ENCODE measurements at places on chromosomes 5 and 9. TPM values are rescaled to one million over a fixed set of nuclear protein-coding genes. Genes with fewer than 3 reads are reported as not detected.

DNA sequence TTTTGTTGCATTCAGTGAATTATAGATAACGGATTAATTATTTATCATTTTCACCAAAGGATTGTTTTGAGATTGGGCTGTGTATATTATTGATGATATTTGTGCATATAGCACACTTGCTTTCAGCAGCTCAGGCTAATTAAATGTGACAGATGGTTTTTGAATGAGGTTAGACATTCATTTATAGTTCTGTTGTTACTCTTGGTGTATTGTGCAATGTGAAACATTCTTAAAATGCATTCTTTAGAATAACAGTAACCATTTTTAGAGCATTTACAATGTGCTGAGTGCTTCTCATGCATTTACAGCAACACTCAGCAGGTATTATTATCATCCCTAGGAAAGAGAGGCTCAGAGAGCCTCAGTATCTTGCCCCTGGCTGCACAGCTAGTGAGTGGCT lies 23.8 kb downstream of the NANS start:
- DNase-seq, result no peak

Gene ZDHHC11
- 40.1 TPM for total RNA-seq

DNA sequence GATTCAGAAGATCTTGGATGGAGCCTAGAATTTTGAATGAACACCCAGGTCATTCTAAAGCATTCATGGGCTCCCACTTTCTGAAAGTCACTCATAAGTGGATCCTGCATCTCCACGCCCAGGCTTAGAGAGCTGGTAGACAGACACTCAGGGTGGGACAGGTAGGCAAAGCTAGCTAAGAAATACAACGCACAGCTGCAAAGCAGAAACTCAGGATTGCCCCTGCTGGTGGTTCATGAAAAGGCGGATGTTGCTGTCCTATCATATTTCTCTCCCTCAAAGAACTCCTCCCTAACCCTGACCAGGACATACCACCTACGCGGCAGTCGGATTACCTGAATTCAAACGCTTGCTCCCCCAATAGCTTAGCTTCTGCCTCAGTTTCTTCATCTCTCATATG lies 226.5 kb downstream of the GLIS3 start:
- no peak for DNase-seq

Gene HEMGN
- total RNA-seq, result not detected

- no peak for DNase-seq
These were observed 1220.0 kb downstream of the PTPRD start for GRCh38 chr9:9392755-9393154.

- no peak for DNase-seq
These were observed 21.8 kb upstream of the BARX1 start for GRCh38 chr9:93976973-93977372.

- DNase-seq, result no peak
These were observed 29.9 kb upstream of the C7 start for GRCh38 chr5:40879163-40879942.

Gene CDO1
- 5.4 TPM for total RNA-seq

Gene KIF4B
- total RNA-seq, result 0.05 TPM

DNA sequence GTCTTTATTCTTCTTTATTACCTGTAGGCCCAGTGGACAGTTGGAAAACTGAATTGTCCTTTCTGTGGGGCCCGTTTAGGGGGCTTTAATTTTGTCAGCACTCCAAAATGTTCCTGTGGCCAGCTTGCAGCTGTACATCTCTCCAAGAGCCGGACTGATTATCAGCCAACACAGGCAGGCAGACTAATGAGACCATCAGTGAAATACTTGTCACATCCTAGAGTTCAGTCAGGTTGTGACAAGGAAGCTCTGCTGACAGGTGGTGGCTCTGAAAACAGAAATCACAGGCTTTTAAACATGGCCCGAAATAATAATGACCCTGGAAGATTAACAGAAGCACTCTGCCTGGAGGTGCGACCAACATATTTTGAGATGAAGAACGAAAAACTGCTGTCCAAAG lies 47.9 kb downstream of the RNF180 start:
- no peak for DNase-seq

DNA sequence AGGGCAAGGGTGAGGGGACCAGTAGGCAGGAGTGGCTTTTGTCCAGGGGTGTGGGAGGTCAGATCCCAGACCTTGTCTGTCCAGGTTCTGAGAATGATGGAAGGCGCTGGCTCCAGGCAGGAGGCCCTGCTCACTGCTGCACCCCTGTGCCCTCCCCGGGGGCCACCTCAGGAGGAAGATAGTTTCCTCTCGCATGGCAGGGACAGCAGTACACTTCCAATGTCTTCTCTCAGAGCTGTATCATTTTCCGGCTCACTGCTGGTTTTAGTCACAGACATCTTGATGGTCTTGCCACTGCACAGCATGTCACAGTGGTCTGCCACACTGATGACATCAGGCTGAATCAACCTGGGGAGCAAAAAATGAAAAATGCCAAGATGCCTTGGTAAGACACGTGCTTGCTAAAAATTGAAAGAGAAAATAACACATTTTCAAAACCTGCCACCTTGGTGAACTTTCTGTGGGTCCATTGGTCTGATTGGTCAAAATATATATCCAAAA lies 3.3 kb upstream of the SLC6A3 start:
- no peak for DNase-seq

DNA sequence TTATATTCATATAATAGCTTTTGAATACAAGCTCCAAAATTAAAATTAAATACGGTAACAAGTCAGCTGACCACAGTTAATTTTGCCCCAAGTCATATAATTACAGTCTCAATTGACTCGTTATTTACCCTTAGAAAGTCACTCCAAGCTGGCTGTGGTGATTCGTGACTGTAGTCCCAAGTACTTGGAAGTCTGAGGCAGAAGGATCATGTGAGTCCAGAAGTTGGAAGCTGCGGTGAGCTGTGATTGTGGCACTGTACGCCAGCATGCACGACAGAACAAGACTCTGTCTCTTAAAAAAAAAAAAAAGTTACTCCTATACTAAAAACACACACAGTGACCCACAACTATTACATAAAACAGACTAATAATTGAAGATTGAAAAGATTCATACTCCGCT lies 31.6 kb upstream of the DTWD2 start:
- no peak for DNase-seq

Gene CDH18
- total RNA-seq, result not detected

GRCh38 chr9:74006935-74007334 lies 490.2 kb upstream of the RORB start:
- DNase-seq, result no peak

DNA sequence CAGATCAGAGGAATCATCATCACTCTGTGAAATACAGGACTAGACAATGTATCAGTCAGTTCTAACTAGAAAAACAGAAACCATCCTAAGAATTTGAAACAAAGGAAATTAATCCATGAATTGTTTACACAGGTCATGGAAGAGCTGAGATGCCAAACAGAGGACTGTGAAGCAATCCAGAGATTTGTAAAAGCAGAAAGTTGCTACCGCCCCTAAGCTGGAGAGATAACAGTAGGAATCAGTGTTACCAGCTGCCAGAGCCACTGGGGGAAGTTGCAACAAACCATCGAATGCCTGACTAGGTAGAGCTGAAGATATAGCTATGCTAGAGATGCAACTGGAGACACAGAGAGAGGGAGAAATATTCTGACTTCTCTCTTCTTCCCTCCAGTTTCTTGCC lies 10.4 kb upstream of the MIER3 start:
- DNase-seq, result no peak

DNA sequence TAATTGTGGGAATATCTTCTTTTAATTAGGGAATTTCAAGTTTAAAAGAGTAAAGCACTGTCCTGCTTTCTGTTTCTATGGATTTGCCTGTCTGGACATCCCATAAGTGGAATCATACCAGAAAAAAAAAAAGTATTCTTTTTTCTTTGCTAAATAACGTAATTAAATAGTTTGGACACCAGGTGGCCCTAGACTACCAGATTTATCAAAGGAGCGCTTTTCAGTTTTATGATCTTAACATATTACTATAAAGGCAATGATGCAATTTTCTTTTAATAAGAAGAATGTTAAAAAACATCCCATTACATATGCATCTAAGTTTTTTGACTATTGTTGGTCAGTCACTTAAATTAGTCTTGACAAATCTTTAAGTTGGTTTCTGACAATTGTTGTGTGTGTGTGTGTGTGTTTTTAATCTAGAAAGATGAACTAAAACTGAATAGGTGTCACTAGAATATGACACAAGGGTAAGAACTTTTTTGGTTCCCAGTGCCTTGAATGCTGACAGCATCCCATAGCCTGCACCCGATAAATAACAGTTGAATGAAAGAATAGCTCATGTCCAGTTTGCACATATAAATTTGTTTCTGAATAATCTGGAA lies 49.5 kb downstream of the C5orf22 start:
- DNase-seq, result no peak

Gene LHX2
- not detected for total RNA-seq

DNA sequence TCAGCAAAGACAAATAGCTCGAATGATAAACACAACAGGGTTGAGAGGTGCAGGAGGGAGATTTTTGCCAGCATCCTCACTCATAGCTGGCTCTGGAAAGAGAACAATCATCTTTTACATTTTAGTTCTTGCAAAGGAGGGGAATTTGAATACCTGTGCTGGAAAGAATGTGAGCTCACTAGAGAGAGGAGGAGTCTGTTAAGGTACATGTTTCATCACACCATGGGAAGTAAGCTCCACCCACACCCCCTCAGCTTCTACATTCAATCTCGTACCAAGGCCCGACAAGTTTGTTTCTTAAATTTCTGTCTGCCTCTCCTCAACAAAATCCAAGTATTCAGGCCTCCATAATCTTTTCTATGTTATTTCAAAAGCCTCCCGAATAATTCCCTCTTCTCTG lies 254.6 kb downstream of the BRINP1 start:
- DNase-seq, result no peak

Gene IGIP
- 11.8 TPM for total RNA-seq

- no peak for DNase-seq
These were observed 16.6 kb downstream of the SPTLC1 start for GRCh38 chr9:92098638-92099037.

Gene C5orf47
- total RNA-seq, result not detected

Gene ATP10B
- not detected for total RNA-seq

DNA sequence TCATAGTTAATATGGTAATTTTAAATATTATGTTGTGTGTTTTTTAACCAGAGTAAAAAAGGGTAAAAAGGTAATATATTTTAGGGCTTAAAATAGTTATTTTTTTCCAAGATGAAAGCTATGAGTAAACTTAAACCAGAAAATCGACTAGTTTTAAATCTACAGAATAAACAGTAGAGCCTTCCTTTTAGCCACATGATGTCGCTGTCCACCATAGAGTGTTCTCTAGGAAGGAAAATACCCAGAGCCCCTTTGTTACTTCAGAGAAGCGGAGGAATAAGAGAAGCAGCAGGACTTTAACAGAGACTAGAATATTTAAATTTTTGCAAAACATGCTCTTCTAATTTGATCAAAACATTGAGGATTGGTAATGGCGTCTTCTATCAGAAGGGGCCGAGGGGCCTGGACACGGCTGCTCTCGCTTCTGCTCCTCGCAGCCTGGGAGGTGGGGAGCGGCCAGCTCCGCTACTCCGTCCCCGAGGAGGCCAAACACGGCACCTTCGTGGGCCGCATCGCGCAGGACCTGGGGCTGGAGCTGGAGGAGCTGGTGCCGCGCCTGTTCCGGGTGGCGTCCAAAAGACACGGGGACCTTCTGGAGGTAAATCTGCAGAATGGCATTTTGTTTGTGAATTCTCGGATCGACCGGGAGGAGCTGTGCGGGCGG lies at the start of gene PCDHA2:
TSS of gene PCDHA2 (plus strand) at position 258 of the 664 bp plus-strand sequence.
- DNase-seq, result no peak

Gene PPP6C
- total RNA-seq, result 35.9 TPM

- DNase-seq, result no peak
These were observed 174.5 kb upstream of the OTULINL start for GRCh38 chr5:14407051-14407450.

DNA sequence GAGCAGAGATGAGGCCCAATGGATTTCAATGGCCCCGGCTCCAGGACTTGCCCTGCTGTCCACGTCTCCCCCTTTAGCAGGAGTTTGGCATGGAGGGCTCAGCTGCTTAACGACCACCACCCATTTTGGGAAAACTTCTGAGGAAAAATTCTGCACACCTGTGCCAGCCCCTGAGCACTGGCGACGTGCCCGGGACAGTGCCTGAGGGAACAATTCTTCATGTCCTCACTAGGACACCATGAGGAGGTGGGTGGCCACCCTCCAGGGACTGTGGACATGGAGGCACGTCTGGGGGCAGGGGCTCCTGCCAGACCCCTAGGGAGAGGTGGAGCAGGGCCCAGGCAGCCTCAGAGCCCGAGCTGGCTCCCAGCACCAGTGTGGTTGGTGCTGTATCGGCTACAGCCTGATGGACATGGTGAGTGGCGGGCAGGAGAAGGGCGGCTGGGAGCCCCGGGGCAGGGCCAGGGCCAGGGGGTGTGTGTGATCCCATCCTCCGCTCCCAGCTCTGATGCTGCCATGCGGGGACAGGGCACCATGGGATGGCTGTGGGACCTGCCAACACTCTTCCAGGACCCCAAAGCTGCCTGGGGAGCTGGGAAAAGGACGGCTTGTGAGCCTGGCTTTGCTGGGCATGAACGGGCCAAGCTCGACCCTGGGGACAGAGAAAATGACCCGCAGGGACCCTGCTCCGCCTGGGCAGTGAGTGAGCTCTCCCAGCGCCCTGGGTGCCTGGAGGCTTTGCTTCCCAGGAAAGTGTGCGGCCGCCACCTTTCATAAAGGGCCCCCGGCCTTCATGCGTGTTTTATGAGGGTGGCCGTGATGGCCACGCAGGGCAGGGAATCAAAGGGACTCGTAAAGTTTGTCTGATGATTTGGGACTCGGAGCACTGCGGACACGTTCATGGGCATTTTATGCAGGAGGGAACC lies 3.6 kb upstream of the QSOX2 start:
- DNase-seq, result peak; percentile 24

GRCh38 chr9:30244877-30245276 lies 2139.6 kb upstream of the ACO1 start:
- DNase-seq, result no peak

- no peak for DNase-seq
These were observed 10.1 kb upstream of the ADRB2 start for GRCh38 chr5:148816357-148816756.

DNA sequence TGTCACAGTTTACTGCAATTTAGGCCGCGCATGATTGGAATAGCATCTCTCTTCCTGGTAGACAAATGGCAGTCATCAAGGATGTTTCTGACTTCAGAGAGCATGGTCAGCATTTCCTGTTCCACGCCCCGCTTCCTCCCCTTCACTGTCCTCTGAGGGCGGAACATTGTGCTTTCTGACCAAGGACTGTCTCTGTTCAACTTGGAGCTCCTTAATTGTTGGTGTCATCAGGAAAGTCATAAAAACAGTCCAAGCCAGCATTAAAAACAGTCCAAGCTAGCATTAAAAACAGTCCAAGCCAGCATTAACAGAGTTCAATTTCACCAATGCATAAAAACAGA lies 301.3 kb upstream of the IRX4 start:
- DNase-seq, result no peak

Gene TNC
- 2.5 TPM for total RNA-seq

GRCh38 chr5:14211818-14212803 lies 69.0 kb downstream of the TRIO start:
- DNase-seq, result no peak

Gene CYLC2
- not detected for total RNA-seq

Gene DNAJC21
- total RNA-seq, result 54.8 TPM

GRCh38 chr5:87081511-87082372 lies 185.9 kb upstream of the RASA1 start:
- DNase-seq, result no peak

GRCh38 chr5:41815261-41815660 lies 55.0 kb downstream of the OXCT1 start:
- no peak for DNase-seq

GRCh38 chr9:122781671-122782070 lies 7.1 kb upstream of the OR5C1 start:
- DNase-seq, result no peak

- DNase-seq, result no peak
These were observed 179.1 kb downstream of the AUH start for GRCh38 chr9:91182429-91183225.
